ENCODE measurements at places on chromosomes 4 and X.

GRCh38 chr4:101813604-101814003 lies 23.1 kb downstream of the BANK1 start:
- DNase-seq, result no peak

GRCh38 chr4:184396570-184397515 lies 77.5 kb downstream of the IRF2 start:
- DNase-seq, result no peak

GRCh38 chr4:6607368-6608055 lies 32.5 kb downstream of the MAN2B2 start:
- DNase-seq, result no peak

DNA sequence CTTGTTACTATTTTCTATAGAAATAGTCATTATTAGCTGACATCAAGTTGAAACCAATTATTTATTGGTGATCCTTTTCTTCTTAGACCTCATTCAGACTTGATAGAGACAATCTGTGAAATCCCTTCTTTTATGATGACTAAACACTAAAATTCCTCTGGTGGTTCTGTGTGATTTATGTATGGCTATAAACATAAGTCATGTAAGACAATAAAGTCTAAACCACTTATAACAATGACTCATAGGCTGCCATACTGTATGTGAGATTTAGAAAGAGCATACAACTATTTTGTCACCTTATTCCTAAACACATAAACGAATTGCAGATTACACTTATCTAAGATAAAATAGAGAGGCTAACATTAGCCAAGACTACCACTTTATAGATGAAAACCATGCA lies 101.1 kb upstream of the PRR32 start:
- no peak for DNase-seq

DNA sequence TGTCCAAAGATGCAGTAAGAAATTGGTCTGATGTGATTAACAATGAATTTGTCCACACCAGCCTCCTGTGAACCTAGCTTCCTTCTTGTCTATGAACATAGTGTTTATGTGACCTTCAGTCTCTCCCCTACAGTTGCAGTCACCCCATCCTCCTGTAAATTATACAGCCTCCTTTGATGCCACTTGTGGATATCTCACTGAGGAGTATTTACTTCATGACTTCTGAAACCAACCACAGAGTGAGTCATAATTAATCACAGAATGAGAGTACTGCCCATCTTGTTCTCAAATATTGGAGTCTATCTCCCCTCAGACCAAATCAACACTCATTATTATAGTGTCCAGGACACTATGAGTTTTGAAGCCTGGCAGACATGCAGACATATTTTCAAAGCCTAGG lies 27.3 kb upstream of the XAGE2 start:
- no peak for DNase-seq

DNA sequence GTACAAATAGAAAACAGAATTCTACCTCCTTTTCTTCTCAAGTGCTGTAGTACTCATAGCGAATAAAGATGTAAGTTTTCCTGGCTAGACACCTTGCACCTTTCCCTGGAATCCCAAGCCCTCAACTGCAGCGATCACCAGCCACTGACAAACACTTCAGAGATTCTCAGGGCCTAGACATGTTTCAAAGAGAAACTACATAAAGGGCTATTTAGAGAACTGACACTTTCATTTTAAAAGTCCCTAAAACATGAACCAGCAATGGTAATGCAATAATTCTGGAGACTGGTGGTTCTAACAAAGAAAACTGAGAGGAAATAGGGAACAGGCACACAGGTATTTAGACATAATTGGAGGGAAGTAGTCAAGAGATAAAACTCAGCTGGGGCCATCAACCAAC lies 35.7 kb downstream of the FANCB start:
- DNase-seq, result no peak

GRCh38 chr4:102696758-102697157 lies 64.0 kb downstream of the MANBA start:
- DNase-seq, result no peak

GRCh38 chr4:112038861-112039260 lies 106.4 kb upstream of the FAM241A start:
- no peak for DNase-seq

- no peak for DNase-seq
These were observed 1.2 kb upstream of the TMEM47 start for GRCh38 chrX:34658326-34658725.

- DNase-seq, result no peak
These were observed 6.5 kb downstream of the BBS7 start for GRCh38 chr4:121863799-121864198.

- no peak for DNase-seq
These were observed 109.2 kb downstream of the ARHGAP10 start for GRCh38 chr4:147840838-147841738.

- no peak for DNase-seq
These were observed 24.7 kb upstream of the CT47A1 start for GRCh38 chrX:121010218-121010617.

DNA sequence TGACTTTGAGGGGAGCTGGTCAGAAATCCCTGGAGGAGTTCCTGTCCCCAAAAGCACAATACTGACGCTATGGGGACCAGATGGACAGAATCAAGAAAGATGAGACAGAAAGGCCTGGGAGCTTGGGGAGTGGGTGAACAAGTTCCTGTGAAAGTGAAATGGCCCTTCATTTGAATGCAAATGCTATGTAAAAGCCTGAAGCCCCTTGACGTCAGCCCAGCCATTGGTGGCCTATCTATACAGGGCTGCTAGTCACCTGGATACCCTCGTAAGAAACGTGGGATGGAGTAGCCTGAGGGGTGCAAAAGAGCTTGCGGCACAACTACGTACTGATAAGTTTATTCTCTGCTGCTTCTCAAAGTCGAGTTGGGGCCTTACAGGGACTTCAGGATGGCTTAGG lies at the start of gene CDX4:
TSS of gene CDX4 (plus strand) at position 223 of the 400 bp plus-strand sequence. CDS start 201 bp downstream, outside the sequence.
- no peak for DNase-seq
